A673 (cell line): ENCODE measurements at places on chromosomes 16 and 17. TPM values are rescaled to one million over a fixed set of nuclear protein-coding genes. Genes with fewer than 3 reads are reported as not detected.

The KRT40 gene
- total RNA-seq, result 0.98 and 1.1 TPM in 2 replicates

GRCh38 chr17:43454868-43455267 is 28.9 kb upstream of the DHX8 start:
- no peak for DNase-seq

GRCh38 chr17:78132084-78132676 is 1.6 kb downstream of the TMC8 start:
- DNase-seq, result no peak

GRCh38 chr16:88406096-88407041 is 23.6 kb downstream of the ZNF469 start:
- DNase-seq, result no peak

DNA sequence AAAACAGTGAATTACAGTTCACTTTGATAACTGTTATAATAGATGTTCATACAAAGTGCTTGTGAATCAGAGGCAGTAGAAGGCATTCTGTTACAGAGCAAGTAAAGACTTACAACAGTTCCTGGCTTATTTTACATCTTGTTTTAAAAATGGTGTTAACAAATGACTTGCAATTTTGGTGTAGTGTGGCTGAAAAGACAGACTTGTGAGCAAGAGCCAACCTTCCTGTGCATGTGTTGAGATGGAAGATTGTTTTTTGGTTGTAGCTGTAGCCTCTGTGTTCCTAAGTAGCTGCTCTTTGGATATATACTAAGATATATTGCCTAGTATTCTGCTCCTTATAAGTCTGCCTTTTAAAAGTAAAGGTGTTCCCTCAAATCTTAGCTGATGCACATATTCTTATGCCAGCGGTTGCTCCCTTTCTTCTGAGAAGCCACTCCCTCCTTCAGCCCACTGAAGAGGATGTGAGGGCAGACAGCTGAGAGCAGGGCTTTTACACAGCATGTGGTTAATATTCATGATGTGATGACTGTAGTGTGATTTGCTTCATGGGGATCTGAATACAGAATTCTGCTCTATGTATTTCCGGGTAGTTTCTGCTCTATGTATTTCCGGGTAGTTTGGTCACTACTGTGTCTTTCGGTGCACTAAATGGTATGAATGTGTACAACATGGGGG is 182.3 kb downstream of the PHKB start:
- peak; percentile 74 for DNase-seq
